Brain (organoid and tissue), 16 donors: ENCODE measurements at places on chromosomes 1 and 21.

- DNase-seq: no peak
Observed at GRCh38 chr1:29777522-29777921, 541.2 kb downstream of the PTPRU start.

DNA sequence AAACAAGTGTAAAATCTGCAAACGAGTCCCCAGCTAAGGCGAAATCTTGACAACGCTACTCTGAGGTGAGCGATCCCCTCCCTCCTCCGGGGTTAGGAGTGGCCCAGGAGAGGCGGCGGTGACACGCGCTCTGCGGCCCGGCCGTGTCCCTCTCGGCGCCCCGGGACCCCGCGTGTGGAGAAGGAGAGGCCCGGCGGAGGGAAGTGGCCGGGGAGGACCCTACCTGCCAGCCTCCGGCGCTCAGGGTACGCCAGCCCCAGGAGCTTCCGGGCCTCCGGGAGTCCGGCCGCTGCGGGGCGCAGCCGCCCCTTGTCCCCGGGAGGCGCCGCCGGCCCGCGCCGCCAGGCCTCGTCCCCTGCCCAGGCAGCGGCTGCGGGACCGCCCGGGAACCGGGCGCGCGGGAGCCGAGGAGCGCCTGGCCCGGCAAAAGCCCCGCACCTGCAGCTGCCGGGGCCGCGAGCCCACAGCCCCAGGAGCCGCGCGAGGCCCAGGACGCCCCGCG lies 543 bp downstream of the ABCB10 start:
- peak; percentile 22 for DNase-seq

- no peak for DNase-seq
Observed at GRCh38 chr1:154430903-154431302, 25.8 kb downstream of the IL6R start.

GRCh38 chr1:22921452-22922126 lies 51.1 kb downstream of the LACTBL1 start:
- DNase-seq: no peak

- DNase-seq: no peak
Observed at GRCh38 chr1:59409549-59409948, 112.7 kb downstream of the FGGY start.

DNA sequence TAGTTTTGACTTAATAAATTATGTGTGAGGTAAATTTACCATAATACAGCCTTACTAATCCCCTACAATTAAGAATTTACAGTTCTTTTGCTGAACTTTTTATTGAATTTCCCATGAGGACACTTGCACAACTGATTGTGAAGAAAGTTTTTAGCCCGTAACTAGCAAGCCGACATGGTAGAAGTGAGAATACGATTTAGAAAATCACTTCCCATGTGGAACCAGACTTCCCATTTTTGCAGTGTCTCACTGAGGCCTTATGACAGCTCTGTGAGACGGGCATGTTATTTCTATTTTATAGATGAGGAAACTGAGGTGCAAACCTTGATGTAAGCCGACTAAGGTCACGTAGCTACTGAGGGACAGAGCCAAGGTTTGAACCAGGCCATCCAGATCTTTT lies 32.5 kb upstream of the LMO4 start:
- no peak for DNase-seq

- no peak for DNase-seq
Observed at GRCh38 chr21:31894457-31894856, 21.6 kb downstream of the HUNK start.

DNA sequence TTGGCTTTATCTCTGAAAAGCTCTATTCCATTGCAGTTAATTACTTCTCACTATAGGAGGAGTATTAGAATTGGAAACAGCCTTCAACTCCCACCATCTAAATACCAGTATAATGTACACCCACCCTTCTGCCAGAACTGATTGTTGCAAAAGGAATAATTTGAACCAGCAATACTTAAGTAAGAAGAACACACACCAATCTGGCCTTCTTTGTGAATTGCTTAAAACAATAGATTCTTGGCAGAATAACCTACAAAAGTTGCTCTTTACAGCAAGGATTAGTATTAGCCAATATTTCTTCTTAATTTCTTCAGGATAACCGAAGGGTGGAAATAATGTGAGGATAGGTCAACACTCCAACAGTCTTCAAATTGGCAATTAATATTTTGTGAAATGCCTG lies 54.9 kb upstream of the ADAMTS5 start:
- no peak for DNase-seq

DNA sequence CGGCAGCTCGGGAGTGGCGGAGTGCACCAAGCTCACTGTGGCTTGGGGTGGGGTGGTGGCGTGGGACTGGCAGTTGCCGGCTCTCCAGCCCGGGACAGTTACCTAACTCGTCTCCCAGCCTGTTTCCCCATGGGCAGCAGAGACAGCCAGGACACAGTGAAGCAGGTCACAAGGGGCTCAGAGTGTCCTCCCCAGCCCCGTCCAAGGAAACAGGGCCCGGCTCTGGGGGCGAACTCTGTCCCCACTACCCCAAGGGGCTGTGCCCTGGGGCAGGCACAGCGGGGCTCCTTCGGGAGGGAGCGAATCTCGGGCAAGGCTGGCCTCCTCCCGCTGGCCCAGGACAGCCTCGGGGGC lies 759 bp downstream of the GPR157 start:
- no peak for DNase-seq

DNA sequence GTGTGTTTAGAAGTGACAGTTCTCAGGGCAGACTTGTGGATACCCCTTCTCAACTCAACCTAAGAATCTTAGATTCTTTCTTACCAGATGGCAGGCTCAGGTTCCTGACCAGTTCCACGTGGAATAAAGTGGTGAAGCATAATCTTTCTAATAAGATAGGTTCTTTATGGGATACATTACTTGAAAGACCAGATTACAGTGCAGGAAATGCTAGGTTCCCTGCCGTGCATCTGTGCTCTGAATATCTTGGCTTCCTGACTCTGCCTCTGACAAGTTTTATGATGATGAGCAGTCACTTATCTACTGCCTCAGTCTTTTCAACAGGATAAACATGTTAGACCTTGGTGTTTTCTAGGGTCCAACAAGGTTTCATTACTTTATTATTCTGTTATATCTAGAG lies 207.9 kb upstream of the CACYBP start:
- DNase-seq: no peak

- DNase-seq: no peak
Observed at GRCh38 chr1:202888221-202888530, 773 bp downstream of the RABIF start.

- peak; percentile 80 for DNase-seq
Observed at GRCh38 chr1:58781541-58782177, 2.2 kb downstream of the JUN start.

DNA sequence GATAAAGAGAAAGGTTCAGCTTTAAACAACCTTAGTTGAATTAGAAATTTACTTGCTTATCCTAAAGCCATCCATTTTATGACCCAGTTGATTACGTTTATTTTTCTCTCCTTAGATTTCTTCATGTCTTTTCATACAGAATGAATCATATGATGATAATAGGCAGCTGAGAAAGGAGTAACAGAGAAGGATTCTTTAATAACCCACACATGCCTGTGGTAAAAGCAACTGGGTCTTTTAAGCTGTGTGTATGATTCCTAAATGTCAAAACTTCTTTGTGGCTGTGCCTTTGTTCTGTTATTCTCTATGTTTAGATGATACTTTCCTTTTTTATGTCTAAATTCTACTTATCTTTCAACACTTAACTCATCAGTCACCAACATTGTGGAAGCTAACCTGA lies 626.5 kb downstream of the NCAM2 start:
- DNase-seq: no peak

DNA sequence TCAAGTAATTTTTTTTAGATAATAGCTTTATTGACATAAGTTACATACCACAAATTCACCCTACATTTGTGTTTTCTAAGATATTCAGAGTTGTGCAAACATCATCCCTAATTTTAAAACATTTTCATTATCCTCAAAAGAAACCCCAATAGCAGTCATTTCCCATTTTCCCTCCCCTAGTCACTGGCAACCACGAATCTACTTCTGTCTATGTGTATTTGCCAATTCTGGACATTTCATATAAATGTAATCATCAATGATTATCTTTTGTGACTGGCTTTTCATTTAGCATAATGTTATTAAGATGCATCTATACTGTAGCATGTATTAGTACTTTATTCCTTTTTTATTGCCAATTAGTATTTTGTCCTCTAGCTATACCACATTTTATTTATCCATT lies 88.8 kb upstream of the SLFNL1 start:
- no peak for DNase-seq

DNA sequence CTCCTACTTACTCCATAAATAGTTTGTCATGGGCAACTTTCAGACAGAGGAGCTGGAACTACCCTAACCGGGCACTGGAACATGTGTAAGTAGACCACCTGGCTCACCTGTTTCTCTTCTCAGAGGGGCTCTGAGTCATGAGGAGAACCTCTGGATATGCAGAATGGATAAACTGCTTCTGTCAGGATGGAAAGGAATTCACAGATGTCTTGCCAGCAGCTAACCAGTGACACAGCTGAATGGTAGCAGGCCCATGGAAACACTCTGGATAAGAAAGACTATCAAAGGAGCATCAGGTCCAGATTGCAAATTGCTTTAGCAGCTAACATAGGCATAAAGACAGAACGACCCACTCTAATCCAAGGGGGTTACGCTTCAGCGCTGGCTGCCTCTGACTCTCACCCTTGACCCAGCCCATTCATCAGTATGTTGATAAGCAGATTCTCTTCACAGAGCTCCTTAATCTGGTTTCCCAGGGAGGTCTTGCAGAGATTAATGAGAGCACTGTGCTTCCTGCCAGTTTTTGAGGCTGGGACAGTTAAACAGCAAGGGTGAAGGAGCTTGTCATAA lies 54.2 kb downstream of the HIVEP3 start:
- no peak for DNase-seq

DNA sequence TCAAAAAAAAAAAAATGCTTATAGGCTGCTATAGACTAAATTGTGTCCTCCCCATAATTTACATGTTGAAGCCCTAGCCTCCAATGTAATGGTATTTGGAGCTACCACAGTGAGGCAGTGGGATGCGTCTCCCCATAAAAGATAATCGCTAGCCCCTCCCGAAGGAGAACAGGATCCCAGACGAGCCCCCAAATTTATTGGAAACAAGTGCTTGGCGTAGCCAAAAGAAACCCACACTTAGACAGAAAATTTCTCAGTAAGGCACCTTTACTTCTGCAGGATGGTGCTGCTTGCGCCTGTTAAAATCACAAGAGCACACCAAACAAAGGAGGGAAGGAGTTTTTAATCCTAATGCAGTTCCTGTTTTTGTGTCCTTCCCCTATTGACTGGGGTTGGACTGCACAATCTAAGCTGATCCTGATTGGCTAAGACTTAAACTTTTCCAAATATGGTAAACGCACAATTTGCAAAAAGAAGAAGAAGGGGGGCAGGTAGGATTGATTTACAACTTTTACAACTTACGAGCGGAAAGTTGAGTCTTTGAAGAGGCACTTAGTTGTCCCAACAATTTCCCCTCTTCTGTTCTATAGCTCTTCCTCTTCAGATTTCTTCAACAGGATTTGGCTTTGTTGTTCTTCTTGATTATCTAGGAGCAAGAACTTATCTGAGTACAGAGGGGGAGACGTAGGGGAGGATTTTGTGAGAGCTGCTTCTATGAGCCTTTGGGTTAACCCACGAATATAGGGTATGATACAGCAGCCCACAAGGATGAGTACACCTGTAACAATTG lies 3.0 kb upstream of the IPP start:
- DNase-seq: no peak

GRCh38 chr1:76142771-76143540 lies 68.4 kb downstream of the ST6GALNAC3 start:
- DNase-seq: no peak

- no peak for DNase-seq
Observed at GRCh38 chr21:32181457-32181856, 97.4 kb downstream of the MIS18A start.

- peak; percentile 4 for DNase-seq
Observed at GRCh38 chr1:62528015-62528414, 69.3 kb upstream of the ANGPTL3 start.

- no peak for DNase-seq
Observed at GRCh38 chr1:238568735-238569134, 678.0 kb upstream of the ZP4 start.

GRCh38 chr1:71014178-71014579 lies 33.4 kb downstream of the PTGER3 start:
- DNase-seq: no peak

DNA sequence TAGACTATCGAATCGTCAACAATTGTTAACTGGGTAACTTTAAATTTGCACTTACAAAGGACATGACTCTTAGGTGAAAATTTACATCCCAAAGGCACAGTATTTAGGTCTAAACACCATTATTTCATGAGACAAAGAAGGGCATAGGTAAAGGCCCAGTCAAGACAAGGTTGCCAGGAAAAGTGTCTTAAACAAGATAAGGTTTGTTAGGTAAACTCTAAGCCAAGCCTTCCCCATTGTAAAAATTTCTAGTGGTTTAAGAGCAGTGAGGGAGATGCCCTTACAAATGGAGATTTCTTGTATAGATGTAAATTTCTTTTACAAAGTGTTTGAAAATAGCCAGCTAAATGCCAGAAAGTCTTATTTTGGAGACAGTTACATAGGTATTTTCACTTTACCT lies 36.9 kb upstream of the FNBP1L start:
- DNase-seq: no peak

DNA sequence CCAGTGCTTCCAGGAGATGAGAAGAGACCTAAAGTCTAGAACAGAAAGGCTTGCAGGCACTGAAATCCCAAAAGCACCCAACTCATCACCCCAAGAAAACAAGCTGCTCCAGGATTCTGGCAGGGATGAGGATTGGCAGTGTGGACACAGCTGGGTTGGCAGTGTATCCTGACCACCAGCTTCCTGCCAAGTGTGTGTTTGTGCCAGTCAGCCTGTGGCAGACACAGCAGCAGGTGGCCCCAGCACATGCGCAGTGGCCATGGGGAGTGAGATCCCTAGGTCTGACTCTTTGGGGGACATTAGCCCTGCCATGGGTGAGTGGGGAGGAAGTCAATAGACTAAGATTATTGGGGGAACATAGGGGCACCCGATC lies 8.7 kb upstream of the SNAPIN start:
- no peak for DNase-seq

GRCh38 chr1:151537112-151537511 lies 3.0 kb upstream of the TUFT1 start:
- DNase-seq: no peak

- DNase-seq: no peak
Observed at GRCh38 chr1:5951846-5952410, 40.3 kb downstream of the NPHP4 start.

DNA sequence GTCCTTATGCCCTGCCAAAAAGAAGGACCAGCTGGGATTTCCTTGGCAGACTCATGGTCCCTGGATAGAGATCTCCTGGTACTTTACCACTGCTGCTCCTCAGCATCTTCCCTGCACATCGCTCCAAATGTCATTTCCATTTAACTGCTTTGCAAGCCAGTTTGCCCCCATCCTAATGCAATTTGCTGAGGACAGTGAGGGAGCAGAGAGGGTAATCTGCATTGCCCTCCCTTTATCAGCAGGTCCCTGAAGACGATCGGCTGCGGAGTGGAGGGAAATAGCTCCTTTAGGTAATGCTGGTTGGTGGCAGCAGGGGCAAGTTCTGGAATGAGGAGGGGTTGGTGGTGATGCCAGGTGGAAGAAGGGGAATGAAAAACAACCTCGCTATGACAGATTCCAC lies 2.7 kb downstream of the PLXNA2 start:
- no peak for DNase-seq
